NCI-H82 (cell line): ENCODE measurements at places on chromosomes 16 and 17.

DNA sequence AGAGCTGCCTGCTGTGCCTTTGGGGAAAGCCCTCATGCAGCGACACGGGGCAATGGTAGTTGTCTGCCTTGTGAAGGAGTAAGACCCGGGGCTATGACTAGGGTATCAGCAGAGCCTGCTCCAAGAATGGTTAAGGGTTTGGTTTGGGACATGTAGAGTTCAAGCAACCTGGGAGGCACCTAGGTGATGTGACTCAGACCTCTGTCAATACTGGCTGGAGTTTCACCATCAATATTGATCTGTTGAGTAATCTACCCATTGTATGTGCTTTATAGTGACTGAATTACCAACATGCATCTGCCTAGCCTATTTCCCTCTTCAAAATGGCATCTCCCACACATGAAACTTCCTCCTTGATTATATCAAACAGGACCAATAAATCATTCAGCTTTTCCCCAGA is 398.4 kb upstream of the HSBP1 start:
- no peak for DNase-seq

GRCh38 chr17:14316126-14316832 is 15.4 kb downstream of the HS3ST3B1 start:
- peak; percentile 43 for DNase-seq

- DNase-seq, result no peak
These were observed 1.6 kb downstream of the OSGIN1 start for GRCh38 chr16:83954577-83955016.

DNA sequence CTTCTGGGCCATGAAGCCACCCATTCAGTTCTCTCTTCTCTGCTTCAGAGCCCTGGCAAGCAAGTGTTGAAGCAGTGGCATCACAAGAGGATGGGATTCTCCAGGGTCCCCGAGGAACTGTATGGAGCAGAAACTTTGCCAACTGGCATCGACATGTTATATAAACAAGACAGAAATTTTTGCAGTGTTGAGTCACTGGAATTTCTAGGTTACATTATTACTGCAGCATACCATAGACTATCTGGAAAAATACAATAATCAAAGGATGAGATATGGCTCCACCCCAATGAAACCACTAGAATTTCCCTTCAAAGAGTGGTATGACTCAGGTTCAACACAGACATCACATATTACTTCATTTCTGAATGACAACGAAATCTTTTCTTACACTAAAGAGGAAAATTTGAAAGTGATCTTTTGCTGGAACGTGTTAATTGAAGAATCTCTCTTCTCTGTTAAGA is 343.0 kb upstream of the DYNLRB2 start:
- DNase-seq, result no peak

- no peak for DNase-seq
These were observed 197.2 kb upstream of the CHMP6 start for GRCh38 chr17:80794281-80795089.

GRCh38 chr17:18967916-18968315 is 16.0 kb downstream of the SLC5A10 start:
- DNase-seq, result no peak

GRCh38 chr16:83689385-83689831 is 118.4 kb upstream of the HSBP1 start:
- DNase-seq, result peak; percentile 85

GRCh38 chr17:57767561-57767960 is 22.5 kb upstream of the CCDC182 start:
- DNase-seq, result no peak

DNA sequence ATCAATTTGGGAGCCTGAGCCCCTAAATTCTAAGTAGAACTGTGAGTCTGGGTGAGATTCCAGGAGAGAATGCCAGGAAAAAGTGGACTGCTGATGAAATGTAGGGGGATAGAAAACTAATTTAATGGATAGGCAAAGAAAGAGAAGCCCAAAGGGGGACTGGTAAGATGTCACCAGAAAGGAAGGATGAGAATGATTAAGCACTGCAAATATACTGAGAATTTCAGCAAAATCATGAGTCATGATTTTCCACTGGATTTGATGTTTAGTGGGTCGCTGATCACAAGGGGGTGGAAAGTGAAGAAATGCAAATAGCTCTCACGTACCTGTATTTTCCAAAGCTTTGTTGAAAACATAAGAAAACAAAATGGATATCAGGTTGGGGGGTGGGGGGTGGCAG is 201.8 kb downstream of the SLC39A11 start:
- no peak for DNase-seq

DNA sequence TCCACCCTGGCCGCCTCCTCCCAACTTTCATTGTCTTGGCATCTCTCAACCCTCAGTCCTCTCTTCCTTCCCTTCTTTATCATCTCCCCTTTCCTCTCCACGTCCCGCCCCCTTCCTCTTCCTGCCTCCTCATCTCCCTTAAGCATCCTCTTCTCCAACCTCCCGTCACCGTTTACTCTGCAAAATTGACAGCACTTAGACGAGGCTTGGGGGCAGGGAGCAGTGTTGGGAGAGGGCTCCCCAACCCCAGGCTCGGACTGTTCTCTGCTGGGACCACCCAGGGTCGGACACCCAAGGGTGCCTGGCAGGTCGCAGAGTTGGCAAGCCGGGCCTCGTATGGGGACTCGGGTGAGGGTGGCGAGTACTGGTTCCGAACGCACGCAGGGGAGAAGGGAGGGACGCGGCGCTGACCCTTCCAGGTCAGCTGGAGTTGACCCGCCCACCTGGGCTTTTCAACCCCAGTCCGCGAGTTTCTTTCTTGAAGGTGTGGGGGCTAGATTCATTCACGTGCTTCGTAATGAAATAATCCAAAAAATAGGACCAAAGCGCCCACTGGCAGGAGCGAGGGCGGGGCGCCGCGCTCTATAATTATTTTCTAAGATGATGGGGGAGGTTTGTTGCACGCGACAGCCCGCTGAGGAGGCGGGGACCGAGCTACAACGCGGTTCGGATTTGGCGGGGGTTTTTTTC is 775 bp upstream of the PAGR1 start:
- peak; percentile 73 for DNase-seq

GRCh38 chr16:67936124-67936879 is at the start of gene PSMB10:
TSS of gene PSMB10 (minus strand) at chr16:67936850. CDS start at chr16:67936749, 101 bp downstream.
- DNase-seq, result peak; percentile 51

DNA sequence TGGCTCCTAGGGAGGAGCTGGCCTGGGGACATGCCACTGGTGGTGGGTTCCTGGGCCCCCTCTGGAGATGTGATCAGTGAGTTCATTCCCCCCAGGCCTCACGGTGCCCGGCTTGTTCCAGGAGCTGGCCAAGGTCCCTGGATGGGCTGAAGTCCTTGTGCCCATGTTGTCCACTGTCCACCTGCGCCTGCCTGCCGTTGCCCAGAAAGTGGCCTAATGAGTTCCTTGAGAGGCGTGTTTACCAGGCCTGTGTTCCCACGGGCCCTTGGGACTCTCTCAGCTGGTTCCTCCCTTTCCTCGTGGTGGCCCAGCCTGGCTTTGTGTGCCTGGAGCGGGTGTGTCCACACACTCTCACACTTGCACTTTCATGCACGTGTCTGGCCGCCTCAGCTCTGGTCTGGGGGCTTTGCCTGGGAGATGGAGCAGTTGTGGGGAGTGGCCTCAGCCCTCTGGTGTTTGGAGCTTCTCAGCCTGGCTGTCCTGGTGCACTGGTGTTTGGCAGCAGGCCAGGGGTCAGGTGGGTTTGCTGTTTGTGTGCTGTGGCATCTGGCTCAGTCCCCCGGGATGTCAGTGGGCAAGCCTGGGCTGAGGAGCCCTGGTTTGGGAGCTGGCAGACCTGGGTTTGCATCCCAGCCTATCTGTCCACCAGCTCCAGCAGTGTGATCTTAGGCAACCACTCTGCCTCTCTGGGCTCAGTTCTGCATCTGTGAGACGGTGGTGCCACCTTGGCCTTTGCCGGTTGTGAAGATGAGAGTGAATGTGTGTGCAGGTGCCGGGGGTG is 18.0 kb downstream of the ADCY7 start:
- DNase-seq, result peak; percentile 11

GRCh38 chr17:68343976-68344375 is 52.7 kb downstream of the ARSG start:
- no peak for DNase-seq

GRCh38 chr17:73718912-73719311 is 74.7 kb upstream of the SDK2 start:
- DNase-seq, result no peak

DNA sequence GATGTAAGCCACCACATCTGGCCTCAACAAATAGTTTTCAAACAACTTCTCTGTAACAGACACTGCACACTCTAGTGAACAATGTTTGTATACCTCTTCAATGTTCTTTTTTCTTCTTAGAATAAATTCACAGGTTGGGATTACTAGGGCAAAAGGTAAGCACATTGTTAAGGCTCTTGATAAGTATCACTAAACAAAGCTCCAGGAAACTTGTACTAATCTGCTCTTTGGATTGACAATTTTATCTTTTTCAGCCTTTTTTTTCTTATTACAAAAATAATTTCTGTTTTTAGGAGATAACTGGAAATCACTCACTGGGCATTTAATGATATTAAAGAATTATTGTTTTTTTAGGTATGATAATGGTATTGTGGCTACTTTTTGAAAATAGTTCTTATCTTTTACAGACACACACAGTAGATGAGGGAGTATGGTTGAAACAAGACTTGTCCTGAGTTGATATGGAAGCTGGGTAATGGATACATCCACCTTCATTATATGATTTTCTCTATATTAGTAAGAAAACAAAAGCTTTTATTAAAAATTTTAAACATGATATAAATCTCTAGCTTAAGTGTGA is 7.7 kb upstream of the MPRIP start:
- no peak for DNase-seq

- no peak for DNase-seq
These were observed 119.4 kb downstream of the RBFOX1 start for GRCh38 chr16:7452090-7452489.

- DNase-seq, result peak; percentile 35
These were observed 18.5 kb downstream of the FAM117A start for GRCh38 chr17:49745175-49746139.

- DNase-seq, result peak; percentile 98
These were observed 82.3 kb downstream of the CCDC182 start for GRCh38 chr17:57662644-57663308.

GRCh38 chr17:57785022-57785421 is 39.9 kb upstream of the CCDC182 start:
- DNase-seq, result no peak
